Pancreas (tissue), 10 donors: ENCODE measurements at places on chromosomes 4 and X. TPM values are rescaled to one million over a fixed set of nuclear protein-coding genes. Genes with fewer than 3 reads are reported as not detected.
A peak's percentile ranks its signal among the peaks of the same experiment; 100 is the strongest.

GRCh38 chrX:103063918-103064434 lies at the start of gene BEX1:
Gene BEX1, minus strand, starts transcription at chrX:103064171. Its CDS starts 897 bp downstream, at chrX:103063274.
- DNase-seq, result peak; percentile 75

GRCh38 chr4:88333741-88334405 lies 44.8 kb upstream of the HERC6 start:
- DNase-seq, result no peak

Gene SSX2B
- not detected for polyA plus RNA-seq

GRCh38 chr4:140743194-140743931 lies 12.8 kb downstream of the TBC1D9 start:
- DNase-seq, result no peak

DNA sequence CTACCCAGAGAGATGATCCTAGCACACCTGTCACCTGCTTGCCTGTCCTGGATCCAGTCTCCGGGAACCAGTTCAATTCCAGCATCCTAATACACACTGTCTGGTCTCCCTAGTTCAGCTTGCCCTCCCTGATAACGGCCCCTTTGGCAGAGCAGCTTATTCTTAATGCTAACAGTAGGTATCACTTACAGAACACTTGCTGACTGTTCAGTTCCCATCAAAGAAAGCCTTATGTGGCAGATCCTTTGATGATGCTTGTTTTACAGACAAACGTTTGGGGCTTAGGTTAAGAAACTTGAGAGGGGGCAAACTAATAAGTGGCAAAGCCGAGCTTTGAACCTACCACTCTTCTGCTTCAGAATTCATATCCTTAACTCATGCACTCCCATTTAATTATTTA lies 890 bp downstream of the RASSF6 start:
- DNase-seq, result no peak

Gene HSFX2
- polyA plus RNA-seq, result 0.77 TPM

DNA sequence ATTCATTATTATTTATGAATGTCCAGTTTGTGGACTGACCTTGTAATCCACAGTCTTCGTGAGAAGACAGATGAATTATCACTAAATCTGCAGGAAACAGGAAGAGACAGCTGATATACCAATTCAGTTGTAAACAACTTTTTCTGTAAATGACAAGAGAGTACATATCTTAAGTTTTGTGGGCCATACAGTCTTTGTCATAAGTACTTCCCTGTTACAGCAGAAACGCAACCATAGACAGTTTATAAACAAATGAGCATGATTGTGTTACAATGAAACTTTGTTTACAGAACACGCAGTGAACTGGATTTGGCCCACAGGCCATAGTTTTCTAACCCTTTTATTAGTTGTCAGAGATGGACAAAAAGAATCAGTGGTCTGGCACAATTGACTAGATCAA lies 443.4 kb downstream of the PDGFC start:
- DNase-seq, result no peak

Gene UGT8
- 1.5 TPM for polyA plus RNA-seq

DNA sequence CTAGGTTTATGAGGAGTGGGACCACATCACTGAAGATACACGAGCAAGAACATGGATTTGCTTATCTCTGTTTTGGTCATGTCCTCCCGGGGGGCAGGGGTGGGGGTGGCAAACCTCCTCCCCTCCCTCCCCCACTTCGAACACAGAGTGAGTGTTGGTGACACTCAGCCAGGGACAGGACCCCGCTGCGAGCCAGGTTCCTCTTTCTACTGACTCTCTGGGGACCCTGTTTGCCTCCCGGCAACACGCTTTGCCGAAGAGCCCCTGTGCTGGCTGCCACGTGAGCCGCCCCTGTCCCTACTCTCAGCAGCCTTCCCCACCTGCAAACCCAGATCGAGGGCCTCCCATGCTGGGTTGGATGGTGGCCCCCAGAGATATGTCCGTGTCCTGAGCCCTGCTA lies 34.7 kb downstream of the P2RY8 start:
- no peak for DNase-seq

Gene GNRHR
- not detected for polyA plus RNA-seq

DNA sequence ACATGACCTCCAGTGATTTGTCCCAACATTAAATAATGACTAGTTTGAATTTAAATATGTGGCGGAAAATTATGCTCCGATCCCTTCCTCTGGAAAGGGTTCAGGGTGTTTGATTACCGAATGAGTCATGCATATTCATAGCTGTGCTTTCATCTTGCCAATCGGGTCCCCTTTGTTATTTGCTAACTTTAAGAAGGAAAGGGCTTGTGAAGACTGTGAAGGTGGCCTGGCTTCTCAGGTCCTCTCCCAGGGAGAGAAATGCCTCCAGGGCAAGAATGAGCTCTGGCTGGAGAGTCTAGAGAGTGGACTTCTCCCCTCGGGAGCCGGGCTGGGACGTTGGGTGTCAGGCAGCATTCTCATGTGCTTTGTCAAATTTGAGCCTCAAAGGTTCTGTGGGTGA lies 155.5 kb upstream of the PSAPL1 start:
- no peak for DNase-seq

- no peak for DNase-seq
Measured at GRCh38 chrX:53294024-53294648, 12.8 kb upstream of the IQSEC2 start.

- no peak for DNase-seq
Measured at GRCh38 chr4:186787536-186787935, 63.9 kb upstream of the FAT1 start.

GRCh38 chr4:83197555-83198235 lies 83.2 kb upstream of the PLAC8 start:
- no peak for DNase-seq

- DNase-seq, result no peak
Measured at GRCh38 chrX:16185725-16186136, 18.4 kb downstream of the MAGEB17 start.

Gene NAP1L3
- polyA plus RNA-seq, result 0.49 TPM

Gene HTR2C
- polyA plus RNA-seq, result not detected

DNA sequence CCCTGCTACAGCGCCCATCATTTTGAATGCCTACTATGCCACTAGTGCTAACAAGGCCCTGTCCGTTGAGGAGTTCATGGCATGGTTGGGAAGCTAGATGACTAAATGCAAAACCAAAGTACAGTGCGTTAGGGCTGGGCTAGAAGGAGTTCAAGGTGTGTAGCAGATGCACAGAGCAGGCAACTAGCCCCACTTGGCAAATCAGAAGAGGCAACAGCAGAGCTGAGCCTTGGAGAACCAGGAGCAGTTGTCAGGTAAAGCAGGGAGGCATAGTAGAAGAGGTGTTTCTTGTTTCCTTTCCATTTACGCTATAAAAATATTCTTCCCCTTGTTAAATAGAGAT lies 146.6 kb upstream of the CPEB2 start:
- DNase-seq, result no peak

DNA sequence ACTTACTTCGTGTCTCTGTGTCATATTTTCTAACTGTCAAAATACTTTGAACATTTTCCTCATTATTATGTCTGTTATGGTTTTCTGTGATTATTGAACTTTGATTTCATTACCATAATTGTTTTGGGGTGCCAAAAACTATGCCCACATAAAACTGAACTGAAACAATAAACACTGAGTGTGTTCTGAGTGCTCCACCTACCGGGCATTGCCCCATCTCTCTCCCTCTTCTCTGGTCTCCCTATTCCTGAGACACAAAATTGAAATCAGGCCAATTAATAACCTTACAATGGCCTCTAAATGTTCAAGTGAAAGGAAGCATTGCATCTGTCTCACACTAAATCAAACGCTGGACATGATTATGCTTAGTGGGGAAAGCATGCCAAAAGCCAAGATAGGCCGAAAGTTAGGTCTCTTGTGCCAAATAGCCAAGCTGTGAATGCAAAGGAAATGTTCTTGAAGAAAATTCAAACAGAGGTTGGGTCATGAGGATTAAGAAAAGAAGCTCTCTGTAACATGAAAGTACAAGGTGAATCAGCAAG lies 972.3 kb downstream of the PCDH7 start:
- DNase-seq, result no peak

- DNase-seq, result no peak
Measured at GRCh38 chr4:109432696-109433095, 919 bp upstream of the SEC24B start.

GRCh38 chr4:128879283-128879682 lies 69.8 kb downstream of the JADE1 start:
- no peak for DNase-seq

Gene MAGEB1
- not detected for polyA plus RNA-seq

Gene DRP2
- 0.04 TPM for polyA plus RNA-seq

DNA sequence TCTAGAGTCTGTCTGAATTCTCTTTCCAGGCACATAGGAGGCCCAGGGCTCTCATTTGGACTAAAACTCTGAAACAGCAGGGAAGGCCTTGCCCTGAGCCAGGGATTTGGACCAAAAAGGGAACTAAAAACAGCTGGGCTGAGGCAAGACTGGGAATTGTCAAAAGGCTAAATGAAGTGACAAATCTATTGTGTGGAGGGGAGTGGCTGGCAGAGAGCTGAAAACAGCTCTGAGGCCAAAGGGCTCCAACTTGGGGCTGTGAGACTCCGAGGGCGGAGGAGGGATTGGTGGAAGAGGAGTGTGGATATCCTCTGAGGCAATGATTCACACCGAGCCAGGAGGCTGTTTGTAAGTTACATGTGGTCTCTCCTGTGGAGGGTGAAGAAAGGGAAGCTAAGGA lies 63.2 kb downstream of the PHEX start:
- DNase-seq, result no peak

- DNase-seq, result no peak
Measured at GRCh38 chrX:19990151-19990555, 708 bp downstream of the BCLAF3 start.

Gene FABP2
- 0.05 TPM for polyA plus RNA-seq
